ENCODE measurements at places on chromosomes 12 and 14.

GRCh38 chr12:31496257-31496656, 94.7 kb downstream of the DENND5B start:
- no peak for DNase-seq

DNA sequence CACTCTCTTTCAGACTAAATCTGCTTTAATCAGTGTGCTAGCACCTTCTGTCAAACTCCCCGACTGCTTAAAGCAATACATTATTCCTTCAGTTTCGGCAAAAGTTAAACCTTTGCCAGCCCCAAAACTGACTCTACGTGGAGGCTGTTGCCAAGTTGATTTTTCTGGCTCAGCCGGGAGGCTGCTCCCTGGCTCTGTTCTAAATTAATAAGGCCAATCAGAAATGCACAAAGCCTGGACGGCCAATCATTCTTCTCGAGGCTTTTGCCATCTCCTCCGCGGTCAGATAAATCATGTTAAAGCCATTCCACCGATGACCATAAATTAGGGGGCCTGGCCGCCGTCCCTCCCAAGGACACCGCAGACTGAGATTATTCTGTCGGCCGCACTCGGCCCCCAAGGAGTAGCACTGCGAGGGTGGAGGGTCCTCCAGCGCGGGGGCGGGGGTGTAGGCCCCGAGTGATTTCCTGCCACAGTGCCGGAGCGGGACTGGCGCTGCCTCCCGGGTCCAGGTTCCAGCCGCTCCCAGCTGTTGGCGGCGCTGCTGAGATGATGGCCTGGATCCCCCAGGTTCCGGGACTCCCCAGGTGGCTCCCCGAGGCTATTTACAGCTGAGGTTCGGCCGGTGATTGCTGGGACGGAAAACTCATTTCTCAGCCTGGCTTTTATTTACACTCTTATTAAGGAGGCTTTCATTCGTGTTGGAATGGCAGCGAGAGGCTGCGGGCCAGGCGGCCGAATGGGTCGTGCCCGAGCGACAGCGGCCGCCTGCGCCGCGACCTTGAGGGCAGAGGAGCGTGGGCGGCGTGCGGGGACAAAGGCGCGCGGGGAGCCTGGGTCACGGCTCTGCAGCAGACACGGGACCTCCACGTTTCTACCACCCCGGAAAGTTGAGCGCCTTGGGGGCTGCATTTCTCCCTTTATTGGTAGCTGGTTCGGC, 165.1 kb downstream of the MON2 start:
- DNase-seq, result no peak

- DNase-seq, result no peak
Measured at GRCh38 chr12:48247181-48247966, 44.3 kb upstream of the OR10AD1 start.

DNA sequence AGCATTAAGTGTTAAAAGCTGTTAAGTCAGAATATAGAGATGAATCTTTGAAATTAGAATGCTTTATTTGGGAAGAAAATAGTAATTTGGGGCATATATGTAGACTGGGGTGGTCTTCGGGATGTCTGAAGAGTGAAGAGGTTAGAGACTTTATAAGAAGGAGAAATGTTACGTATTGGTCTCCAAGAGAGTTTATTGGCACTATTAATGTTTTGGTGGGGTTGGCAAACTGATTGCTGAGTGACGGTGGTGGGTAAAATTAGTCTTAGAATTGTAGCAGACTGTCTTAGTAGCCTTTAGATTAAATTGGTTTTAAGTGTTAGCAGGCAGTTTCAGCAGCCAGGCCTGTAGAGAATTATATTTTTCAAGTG, 4.9 kb upstream of the ATP23 start:
- no peak for DNase-seq

GRCh38 chr12:108806346-108806745, 51.0 kb downstream of the SSH1 start:
- no peak for DNase-seq

GRCh38 chr12:54060975-54061778, 7.5 kb downstream of the HOXC4 start:
- DNase-seq, result no peak

DNA sequence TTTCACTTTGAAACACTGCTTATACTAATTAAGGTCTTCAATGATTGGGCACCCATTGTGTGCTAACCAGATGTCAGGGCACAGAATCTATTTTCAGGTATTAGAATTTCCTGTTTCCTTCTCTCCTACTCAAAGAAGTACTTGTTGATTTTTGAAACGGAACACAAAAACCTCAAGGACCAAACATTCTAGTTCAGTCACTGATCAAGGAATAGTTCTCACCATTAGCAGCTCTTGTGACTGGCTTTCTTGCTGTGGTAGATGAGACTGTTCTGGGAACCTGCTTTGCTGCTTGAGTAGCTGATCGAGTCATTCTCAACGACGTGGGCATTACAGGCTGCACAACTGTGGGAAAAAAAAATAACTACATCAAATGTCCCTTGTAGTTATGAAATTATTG, 11.0 kb downstream of the DLGAP5 start:
- DNase-seq, result no peak
